ENCODE measurements at places on chromosomes 5 and 9.

- no peak for DNase-seq
Measured at GRCh38 chr9:124384846-124385245, 30.4 kb downstream of the PSMB7 start.

- no peak for DNase-seq
Measured at GRCh38 chr5:1923341-1923740, 40.6 kb upstream of the IRX4 start.

DNA sequence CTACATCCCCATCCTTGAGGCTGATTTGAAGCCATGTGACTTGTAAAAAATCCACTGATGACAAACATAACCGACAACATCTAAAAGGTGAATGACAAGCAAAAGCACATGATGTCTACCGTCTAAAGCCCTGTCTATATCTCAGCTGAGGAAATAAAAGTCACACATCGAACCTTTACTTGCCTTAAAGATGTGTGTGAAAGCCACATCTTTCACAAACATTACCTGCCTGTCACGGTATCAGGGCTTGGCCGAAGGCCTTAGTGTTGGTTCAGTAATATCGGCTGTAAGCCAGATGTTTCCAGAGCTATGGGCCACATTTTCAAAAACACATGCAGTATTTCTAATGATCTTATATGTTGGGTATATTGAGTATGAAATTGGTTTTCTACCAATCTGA, 125.8 kb downstream of the EFNA5 start:
- no peak for DNase-seq

DNA sequence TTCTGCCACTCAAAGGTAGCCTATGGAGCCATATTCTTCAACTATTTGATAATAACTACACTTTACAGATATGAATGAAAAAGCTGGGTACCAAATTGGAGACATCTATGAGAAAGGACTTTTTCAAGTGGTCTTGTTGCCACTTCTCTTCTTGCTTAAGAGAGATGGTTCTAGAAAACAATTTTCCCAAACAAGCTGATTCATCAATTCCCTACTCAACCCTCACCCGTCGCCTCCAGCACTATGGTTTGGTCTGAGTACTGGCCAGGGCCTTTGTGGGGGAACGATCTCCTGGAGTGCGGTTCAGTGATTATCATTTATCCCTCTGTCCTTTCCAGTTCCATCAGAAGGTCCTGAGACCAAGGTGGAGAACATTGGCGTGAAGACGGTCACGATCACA, 56.8 kb downstream of the IL31RA start:
- DNase-seq = no peak

DNA sequence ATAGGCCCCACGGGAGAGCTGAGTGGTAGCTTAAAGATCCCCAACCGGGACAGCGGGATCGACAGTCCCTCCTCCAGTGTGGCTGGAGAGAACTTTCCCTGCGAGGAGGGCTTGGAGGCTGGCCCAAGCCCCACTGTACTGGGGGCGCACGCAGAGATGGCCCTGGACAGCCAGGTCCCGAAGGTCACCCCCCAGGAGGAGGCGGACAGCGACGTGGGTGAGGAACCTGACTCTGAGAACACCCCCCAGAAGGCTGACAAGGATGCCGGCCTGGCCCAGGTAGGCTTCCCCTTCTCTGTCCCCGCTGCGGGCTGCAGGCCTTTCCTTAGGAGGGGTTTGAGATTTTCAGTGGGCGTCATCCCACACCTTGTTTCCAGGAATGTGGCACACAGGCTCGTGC, 29.1 kb downstream of the FGD3 start:
- DNase-seq = no peak

- DNase-seq = no peak
Measured at GRCh38 chr5:82551192-82551591, 273.0 kb upstream of the RPS23 start.

DNA sequence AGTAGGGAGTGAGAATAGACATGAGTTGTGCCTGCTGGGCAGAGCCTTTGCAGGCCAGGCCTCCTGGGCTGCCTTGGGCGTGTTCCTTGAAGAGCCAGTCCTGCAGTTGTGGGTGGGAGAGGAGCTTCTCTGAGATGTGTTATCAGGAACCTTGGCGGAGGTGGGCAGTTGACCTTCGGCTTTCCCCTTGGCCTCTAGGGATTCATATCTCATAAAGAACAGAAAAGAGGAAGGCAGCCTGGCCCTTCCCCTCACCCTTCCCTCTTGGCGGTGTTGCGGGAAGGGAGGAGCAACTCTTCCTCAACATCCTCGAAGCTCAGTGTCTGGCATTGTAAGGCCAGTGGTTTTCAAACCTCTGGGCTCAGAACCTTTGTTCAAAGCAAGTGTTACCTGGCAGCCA, 59.2 kb downstream of the DAPK1 start:
- peak; percentile 54 for DNase-seq

DNA sequence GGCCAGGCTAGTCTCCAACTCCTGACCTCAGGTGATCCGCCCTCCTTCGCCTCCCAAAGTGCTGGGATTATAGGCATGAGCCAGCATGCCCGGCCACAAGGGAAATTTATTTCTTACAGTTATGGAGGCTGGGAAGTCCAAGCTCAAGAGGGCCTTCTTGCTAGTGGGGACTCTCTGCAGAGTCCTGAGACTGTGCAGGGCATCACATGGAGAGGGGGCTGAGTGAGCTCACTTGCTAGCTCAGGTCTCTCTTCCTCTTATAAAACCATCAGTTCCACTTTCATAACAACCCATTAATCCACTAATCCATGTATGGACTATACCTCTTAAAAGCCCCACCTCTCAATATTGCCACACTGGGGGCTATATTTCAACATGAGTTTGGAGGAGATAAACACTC, 5.1 kb upstream of the SPIN1 start:
- no peak for DNase-seq

- no peak for DNase-seq
Measured at GRCh38 chr5:126435714-126436113, 12.5 kb downstream of the GRAMD2B start.

- DNase-seq = peak; percentile 6
Measured at GRCh38 chr5:96112123-96112670, 150.5 kb upstream of the ELL2 start.

GRCh38 chr5:150317048-150318003, 14.6 kb upstream of the ARSI start:
- no peak for DNase-seq

GRCh38 chr9:79701651-79702050, 129.9 kb downstream of the TLE4 start:
- DNase-seq = peak; percentile 76

DNA sequence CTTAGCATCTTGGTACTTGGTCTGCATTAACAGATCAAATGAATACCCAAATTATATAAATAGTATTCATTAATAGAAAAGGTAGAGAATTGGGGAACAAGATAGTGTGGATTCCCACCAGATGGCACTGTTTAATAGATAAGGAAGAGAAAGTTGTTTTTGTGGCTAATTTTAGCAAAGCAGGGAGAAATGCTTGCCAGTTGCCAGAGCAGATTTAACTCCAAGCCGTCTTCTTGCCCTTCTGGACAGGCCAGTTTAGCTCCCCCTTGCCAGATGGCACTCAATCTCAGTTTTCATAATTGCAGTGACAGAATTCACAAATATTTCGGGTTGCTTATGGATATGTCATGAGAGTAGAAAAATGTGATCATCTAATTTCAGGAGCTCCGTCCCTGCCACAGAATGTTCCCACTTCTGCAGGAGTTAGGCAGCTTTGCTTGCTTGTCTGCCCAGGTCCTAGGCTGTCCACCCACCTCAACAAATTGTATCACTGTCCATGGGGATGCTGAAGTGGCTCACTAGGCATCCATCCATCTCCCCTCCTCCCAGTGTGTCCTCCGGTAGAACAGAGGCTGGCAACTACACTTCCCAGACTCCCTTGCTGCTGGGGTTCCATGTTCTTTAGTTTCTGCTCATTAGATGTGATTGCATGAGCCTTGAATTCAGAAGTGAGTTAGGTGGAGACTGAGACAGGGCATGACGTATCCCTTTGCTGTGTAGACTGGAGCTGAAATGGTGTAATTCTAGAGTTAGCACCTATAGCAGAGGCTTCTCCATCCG, 11.8 kb upstream of the HEXB start:
- peak; percentile 77 for DNase-seq

DNA sequence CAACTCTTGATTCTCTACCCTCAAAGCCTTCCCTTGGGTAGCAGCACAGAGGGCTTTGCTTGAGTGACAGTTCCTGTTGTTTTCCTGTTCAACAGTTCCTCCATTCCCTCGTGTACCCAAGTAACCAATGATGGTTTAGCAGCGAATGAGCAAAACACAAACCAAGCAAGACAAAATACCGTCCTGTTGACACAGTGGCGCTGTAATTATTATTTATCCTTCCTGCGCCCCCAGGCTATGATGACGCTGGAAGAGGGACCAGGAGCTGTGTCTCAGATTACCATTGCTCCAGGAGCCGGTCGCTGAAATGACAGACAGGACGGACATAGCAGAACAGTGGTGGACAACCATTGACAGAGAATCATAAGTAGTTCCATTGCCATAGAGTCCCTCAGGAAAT, 154.8 kb downstream of the GADD45G start:
- no peak for DNase-seq

DNA sequence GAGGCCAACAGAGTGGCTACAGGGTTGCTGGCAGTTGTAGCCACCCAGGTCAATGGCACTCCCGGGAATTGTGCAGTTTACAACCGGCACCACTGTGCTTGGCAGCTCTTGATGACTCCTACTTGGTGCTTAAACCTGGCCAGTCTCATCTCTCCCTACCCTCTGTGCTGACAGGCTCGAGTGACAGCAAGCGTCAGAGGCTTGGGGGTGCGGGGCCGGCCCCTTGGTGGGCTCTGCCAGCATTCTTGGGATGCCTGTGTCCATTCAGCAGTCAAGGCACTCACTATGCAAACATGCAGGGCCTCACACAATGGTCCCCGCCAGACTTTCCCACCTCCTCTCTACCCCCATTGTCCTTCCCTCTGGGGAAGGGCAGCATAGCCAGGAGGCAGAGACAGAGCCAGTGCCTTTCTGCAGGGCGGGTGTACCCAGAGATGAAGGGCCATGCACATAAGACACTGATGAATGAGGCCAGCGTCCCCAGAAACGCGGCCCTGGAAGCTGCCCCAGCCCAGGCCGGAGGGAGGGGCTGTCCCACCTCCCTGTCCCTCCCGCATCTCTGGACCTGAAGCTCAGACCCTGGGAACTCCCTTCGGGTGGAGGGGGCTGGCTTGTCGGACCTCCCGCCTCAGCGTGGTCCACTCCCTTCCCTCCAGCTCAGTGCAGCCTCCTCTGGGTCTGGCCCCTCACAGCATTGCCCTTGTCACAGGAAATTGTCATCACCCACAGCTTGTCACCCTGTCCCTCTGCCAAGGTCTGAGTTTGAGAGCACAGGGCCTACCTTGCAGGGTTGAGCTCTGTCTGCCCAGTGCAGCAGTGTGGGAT, 26.4 kb upstream of the NOTCH1 start:
- DNase-seq = no peak

- DNase-seq = no peak
Measured at GRCh38 chr5:40601198-40601868, 78.4 kb upstream of the PTGER4 start.

GRCh38 chr5:3740546-3741373, 145.1 kb downstream of the IRX1 start:
- DNase-seq = no peak

DNA sequence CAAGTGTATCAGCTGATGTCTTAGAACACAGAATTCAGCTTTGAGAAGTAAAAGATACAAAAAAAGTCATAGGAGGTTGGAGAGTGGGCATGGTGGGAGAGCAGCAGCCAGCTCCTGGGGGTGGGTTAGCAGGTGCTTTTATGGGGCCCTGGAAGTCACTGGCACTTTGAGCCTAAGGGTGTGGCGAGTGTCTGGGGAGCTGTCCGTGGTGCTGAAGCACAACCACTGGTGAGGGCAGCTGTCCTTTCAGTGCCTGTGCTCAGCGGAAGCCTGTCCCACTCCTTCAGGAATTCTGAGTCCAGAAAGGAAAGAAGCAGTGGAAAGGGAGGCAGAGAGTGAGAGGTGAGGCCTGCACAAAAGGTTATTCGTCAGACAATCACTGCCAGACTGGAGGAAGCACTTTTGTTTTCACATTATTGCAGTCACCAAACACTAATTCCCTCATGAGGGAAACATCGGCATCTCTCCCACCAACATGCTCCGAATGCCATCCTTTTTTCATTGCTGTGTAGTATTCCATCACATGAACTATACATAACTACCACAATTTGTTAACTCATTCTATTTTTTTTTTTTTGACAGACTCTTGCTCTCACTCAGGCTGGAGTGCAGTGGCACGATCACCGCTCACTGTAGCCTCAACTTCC, 59.4 kb upstream of the RAPGEF1 start:
- peak; percentile 77 for DNase-seq

- DNase-seq = peak; percentile 33
Measured at GRCh38 chr5:123460296-123460729, 37.1 kb upstream of the CEP120 start.

DNA sequence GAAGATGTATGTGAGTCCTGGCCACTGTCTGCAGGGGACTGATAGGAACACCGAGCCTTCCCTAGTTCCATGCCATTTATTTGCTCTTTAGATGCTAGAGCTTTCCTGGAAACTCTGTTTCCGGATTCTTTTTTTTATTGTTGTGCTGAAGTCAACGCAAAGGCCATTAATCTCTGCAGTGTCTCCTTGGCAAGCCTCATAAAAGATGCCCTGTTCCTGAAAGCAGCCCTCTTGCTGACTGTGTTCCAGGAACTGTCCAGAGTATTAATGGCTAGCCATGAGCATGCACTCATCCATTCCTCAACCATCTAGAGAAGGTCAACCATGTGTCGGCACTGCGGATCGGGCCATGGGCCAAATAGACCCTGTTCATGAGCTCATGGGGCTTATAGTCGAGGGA, 42.9 kb upstream of the SMAD5 start:
- DNase-seq = no peak

GRCh38 chr5:32916648-32917047, 205.5 kb downstream of the NPR3 start:
- peak; percentile 54 for DNase-seq

GRCh38 chr9:123248630-123249029, 19.8 kb downstream of the STRBP start:
- no peak for DNase-seq

DNA sequence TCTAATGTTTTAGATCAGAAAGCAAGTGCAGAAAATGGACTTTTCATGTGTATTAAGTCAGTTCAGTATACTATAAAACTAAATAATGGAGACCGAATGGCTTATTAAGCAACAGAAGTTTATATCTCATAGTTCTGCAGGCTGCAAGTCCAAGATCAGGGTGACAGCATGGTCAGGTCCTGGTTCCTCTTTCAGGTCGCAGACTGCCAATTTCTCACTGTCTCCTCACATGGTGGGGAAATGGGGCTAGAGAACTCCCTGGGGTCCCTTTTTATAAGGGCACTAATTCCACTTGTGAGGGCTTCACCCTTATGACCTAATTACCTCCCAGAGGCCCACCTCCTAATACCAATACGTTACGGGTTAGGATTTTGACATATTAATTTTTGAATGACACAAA, 48.7 kb downstream of the RICTOR start:
- peak; percentile 46 for DNase-seq

GRCh38 chr9:123169926-123170325, 98.5 kb downstream of the STRBP start:
- DNase-seq = no peak

DNA sequence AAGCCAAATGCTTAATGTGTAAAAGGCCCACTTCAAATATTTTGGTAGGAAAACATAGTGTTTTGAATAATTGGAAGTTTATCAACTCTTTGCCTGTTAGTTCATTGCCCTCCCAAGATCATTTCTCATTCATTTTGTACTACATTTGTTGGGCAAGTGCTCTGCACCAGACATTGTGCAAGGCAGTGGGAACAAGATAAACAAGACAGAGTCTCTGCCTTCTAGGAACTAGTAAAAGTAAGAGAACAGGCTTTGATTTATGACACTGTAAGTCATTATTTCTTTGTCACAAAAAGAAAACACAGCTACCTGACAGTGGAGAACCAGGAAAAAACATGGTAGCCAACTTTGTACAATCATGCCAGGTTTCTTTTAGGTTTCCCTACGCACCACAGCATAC, 63.7 kb upstream of the PAM start:
- no peak for DNase-seq
